ENCODE measurements at places on chromosomes 2 and 18.
A peak's percentile ranks its signal among the peaks of the same experiment; 100 is the strongest.

GRCh38 chr2:39451954-39452353 lies 14.9 kb upstream of the MAP4K3 start:
- no peak for ATAC-seq

DNA sequence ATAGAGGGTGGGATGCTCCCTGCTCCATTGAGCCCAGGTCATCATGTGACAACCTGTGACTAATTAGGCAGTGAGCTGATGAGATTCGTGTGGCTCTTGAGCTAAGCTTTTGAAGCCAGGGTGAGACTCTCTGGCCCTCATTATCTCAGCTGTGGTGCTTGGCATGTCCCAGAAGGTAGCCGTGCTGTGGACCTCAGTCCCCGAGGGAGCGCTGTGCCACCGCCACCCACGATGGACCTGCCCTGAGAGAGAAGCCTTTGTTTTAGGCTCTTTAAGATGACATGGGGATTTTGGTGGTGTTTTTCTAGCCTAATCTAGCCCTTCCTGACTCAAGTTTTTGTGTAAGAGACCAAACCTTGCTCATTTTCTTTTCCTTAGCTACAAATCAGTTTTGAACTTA lies 66.4 kb downstream of the NEDD4L start:
- ATAC-seq = no peak

GRCh38 chr2:102296449-102296848 lies 14.9 kb upstream of the IL1RL1 start:
- no peak for ATAC-seq

DNA sequence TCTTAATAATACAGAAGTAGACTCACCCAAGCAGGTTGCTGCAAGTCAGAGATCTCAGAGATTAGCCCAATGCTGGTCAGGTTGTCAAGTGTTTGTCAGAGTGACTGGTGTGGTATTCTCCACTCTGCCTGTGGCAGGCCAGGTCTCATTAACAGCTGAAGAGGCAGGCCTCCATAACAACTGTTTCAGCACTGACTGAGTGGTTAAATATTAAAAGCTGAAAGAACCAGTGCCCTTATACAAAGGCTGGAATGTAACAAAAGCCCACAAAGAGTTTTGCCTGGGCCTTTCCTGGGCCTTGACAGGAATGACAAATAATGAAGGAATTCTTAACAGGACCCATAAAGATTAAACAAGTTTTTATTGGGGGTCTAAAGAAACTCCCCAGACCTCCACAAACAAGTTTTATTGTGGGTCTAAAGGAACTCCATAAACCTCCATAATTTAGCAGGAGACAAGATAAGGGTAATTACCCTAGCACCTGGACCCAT lies 26.8 kb downstream of the SULT1C2 start:
- no peak for ATAC-seq

GRCh38 chr2:23385351-23385747 lies 370 bp downstream of the KLHL29 start:
- ATAC-seq = peak; percentile 51

DNA sequence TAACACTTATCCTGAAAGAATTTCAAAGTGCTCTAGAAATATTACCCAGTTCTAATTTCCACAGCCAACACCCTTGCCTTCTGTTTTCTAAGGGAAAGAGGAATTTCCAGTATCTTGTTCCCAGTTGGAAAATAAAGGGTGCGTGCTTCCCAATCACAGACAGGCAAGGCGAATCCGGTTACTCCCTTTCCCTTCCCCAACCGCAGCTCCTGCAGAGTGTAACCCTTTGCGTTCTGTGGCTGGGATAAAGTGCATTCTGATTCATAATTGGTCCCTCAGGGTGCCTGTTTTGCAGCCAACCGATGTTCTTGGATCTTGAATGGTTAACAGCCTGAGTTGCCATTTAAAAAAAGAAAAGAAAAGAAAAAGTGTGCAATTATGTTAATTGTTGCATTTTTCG lies 40.6 kb upstream of the PGAP1 start:
- no peak for ATAC-seq

- ATAC-seq = no peak
Measured at GRCh38 chr18:78773303-78773755, 206.3 kb upstream of the SALL3 start.

- no peak for ATAC-seq
Measured at GRCh38 chr18:33918571-33918970, 306.1 kb downstream of the NOL4 start.

GRCh38 chr18:42752916-42753315 lies 362.6 kb downstream of the RIT2 start:
- ATAC-seq = no peak

- no peak for ATAC-seq
Measured at GRCh38 chr2:128436479-128437203, 118.0 kb upstream of the HS6ST1 start.

DNA sequence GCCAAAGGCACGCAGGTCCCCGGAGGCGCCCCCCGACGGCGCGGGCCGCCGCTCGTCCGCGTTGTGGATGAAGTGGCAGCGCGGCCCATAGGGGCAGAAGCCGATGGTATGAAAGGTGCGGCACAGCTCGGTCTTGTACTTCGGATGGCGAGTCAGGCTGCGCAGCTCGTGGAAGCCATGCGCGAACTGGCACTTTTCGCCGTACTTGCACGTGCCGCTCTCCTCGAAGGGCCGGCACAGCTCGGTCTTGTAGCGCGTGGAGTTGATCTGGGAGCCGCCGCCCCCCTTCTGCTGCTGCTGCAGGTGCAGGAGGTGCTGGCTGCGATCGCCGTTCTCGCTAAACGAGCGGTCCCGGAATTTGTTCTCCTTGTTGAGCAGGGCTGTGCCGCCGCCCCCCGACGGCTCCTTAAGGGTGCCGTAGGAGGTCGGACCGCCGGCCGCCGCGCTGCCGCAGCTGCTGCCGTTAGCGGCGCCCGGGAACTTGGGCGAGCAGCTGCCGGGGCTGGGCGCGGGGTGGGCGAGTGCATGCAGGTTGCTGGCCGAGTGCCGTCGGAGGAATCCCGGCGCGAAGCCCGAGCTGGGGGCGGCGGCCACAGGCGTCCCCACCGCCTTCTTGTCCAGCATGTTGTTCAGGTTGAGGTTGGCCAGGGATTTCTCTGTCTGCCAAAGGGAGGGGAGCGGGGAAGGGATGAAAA lies 1.2 kb downstream of the ZFP36L2 start:
- no peak for ATAC-seq

GRCh38 chr18:4821801-4822200 lies 366.7 kb upstream of the DLGAP1 start:
- ATAC-seq = no peak

DNA sequence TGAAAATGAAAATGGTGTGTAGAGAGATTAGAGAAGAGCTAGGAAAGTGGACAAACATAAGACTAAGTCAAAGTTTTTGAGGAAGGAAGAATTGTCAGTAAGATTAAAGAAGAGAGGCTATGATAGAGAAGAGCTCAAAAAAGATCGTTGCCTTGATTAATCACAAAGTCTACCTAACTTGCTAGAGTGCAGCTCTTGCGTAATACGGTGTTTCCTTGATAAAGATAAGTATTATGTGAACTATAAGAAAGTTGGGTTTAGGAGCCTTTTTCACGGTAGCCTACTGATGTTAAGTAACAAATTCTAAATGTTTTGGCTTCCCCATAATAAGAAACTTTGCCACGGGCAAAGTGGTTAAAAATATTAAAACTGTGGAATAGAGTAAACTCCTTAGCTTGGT lies 226.4 kb upstream of the NRXN1 start:
- ATAC-seq = no peak

GRCh38 chr18:6797171-6797570 lies 67.7 kb downstream of the ARHGAP28 start:
- no peak for ATAC-seq

- no peak for ATAC-seq
Measured at GRCh38 chr2:217071416-217071815, 211.6 kb upstream of the TNP1 start.

- ATAC-seq = no peak
Measured at GRCh38 chr18:45642238-45642637, 27.0 kb downstream of the SLC14A2 start.

DNA sequence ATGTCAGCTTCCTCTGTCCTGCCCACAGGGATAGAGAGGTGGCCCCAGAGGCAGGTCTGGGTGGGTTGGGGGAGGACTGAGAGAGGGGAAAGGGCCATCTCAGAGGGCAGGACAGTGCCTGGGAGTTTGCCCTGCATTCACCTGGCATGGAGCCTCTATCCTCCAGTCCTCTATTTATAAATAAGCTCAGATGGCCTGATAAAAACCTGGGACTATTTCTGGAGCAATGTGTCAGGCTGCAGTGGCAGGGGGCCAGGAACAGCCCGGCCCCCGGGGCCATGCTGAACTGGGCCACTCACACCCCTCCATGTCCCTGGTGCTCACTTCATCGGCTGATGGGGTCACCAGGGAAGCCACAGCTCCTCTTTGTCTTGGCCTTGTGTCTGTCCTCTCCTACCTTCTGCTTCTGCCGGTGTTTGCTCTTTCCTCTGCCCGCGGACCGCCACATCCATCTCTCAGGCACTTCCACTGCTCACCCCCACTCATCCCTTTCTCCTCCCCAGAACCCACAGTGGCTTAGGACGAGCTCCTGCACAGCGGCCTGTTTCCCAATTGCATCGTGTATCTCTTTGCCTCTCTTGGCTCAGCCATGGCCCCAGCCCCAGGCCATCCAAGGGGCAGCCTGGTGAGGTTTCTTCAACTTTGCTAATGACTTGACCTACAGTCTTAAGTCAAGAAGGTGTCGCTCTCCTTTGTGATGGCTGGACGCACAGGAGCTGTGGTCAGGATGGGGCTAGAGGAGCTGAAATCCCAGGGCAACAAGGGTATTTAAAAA lies 38.8 kb downstream of the SCTR start:
- ATAC-seq = no peak

DNA sequence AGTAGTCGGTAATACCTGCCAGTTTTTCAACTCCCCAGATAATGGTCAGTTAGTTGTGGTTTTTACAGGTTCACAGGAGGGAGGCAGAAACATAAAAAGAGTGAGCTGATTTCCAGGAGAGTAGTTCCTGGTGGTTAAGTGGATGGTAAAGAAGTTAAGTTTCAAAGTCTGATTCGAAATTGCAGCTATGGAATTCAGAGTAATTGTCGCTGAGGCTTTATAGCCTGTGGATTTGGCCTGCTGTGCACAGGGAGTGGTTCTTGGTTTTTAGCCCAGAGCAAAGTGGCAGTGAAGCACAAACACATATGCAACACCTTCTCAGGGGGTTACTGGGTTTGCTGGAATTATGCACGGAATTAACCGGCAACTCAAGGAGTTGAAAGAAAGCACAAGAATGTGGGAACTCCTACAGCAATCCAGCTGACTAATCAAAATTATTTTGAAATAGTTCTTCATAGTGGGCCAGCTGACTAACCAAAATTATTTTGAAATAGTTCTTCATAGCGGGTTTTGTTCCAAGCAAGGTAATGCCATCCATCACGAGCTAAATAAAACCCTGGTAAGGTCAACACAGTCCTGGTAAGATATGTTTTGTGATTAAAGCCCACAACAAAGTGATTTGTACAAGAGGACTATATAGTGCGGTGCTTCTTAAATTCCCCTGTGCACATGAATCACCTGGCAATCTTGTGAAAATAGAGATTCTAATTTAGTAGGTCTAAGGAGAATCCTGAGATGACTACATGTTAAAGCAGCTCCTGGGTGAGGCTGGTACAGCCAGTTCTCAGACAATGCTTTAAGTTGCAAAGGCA lies 94.4 kb downstream of the SGPP2 start:
- peak; percentile 93 for ATAC-seq

- ATAC-seq = no peak
Measured at GRCh38 chr2:62372824-62373223, 133.2 kb downstream of the TMEM17 start.

DNA sequence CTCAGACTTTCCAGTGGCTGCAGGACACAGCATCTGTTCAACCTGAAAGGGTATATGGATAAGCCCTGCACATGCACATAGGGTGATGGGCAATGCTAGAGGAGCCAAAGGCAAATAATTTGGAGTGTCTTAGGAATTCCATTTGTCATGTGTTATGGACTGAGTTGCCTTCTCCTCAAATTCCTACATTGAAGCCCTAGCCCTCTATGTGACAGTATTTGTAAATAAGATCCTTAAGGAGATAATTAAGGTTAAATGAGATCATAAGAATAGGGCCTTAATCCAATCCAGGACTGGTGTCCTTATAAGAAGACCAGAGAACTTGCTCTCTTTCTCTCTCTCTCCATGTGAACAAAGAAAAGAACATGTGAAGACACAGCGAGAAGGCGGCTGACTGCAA lies 42.9 kb upstream of the CREG2 start:
- no peak for ATAC-seq

DNA sequence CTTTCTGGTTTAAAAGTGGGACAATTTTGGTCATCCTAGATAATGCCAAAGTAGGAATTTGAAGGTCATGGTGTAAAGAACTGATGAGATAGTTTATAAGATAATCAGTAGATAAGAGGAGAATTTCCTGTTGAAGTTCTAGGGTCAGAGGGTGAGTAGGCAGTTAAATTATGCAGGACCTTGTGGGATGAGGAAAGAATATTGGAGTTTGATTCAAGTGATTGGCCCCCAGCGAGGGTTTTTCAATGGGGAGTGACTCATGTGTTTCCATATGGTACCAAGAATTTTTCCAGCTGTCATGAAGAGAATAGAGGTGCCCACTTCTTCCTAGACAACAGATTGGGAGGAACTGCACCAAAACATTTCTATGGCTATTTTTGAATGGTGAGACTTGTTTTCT lies 940.2 kb upstream of the ZEB2 start:
- ATAC-seq = no peak

DNA sequence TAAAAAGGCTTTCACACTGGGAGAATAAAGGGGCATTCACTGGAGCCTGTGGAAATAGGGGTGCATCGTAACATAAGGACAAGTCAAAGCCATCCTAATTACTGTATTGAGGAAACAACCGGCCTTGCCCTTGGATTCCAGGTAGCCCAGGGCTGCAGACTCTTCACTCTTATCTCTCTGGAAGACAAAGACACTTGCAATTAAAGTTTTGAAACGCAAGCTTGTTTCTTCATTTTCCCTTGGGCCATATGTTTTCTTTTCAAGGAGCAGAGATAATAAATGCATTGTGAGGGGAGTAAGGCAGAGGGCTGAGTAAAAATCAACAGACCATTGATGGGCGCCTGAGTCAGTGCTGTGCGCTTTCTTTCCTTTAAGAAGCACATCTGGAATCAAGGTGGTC lies 11.5 kb downstream of the TNFRSF11A start:
- no peak for ATAC-seq

- ATAC-seq = peak; percentile 44
Measured at GRCh38 chr18:22467760-22468553, 50.2 kb upstream of the CTAGE1 start.
